ENCODE measurements at places on chromosomes 1 and 21.

- no peak for DNase-seq
Observed at GRCh38 chr21:41031701-41032220, 136.2 kb upstream of the BACE2 start.

DNA sequence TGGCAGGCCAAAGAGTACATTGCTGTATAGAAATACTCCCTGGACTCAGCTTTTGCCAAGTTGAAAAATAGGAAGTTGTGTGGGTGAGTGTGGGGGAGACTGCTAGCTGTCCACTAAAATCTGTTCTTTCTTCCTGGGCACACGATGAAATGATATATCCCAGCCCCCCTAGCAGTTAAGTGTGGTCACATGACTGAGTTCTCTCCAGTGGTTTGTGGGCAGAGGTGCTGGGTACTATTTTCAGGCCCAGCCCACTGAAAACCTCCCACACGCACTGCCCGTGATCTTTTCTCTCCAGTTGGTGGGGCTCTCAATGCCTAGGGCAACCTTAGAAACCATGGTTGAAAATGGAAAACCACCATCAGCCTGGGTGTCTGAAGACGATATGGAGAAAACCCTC, 119.7 kb upstream of the LMO4 start:
- no peak for DNase-seq

DNA sequence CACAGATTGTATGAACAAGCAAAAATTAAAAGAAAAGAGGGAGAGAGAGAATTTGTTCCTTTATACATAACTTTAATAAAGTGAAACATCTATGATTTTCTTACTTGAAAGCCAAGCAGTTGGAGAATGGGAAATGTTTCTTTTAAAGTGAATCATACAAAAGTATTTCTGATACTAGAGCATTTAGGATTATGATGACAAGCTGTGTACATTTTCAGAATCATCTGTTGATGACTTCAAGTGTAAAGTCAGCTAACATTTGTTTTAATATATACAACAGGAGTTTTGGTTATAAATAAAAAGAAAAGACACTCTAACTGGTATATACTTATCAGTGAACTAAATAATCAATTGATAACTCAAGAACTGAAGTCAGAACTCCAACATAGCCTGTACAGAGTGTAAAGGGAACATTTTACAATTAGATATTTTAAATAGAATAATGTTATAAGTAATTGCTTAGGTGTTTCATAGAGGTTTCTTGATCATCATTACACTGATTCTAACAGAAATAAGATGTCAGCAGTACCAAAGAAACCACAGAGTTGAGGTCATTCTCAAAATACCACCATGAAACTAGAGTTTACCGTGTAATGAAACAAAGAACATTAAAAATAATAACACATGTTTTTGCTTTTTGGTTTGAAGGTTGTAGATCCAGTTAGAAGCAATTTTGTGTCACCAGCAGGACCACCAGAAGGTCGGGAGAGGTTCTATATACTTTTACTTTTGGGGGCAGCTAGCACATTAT, 103.4 kb downstream of the COL24A1 start:
- DNase-seq: no peak

DNA sequence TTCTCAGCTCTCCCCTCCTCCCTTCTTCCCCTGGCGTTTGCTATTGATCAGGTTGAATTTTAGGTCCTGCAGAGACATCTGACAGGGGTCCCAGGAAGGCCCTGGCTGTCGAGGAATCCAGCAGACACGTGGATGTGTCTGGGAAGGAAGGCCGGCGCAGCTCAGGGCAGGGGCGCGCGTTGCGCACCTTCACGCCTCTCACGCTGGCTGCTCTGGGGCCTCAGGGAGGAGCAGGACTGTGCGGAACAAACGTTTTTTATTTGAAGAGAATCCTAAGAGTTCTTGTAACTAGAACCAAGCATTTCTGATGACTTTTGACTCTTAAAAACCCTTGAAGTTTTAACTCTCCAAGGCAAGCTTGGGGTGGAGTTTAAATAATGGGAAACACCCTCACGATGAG, 54.2 kb downstream of the SLC37A1 start:
- no peak for DNase-seq

DNA sequence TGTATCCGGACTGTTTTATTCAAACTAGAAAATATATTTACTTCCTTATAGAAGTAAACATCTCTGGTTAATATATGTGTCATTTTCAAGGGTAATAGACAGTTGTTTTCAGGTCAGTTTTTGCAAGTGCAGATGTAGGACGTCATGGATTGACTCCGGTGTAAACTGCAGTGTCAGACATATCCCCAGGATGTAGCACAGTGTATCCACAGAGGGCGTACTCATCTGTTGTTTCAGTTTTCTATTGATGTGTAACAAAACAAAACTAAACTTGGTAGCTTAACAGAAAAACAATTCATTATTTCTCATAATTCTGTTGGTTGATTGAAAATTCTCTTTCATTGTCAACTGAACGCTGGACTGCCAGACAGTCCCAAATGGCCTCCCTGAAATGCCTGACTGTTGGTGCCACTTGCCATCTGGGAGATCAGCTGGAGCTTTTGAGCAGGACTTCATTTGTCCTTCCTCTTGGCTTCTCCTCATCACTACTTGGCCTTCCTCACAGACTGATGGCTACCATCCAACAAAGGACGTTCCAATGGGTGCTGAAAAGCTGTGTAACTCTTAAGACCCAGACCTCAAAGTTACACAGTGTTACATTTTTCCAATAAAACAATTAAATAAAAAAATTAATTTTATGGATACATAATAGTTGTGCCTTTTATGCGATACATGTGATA, 181.6 kb downstream of the NCAM2 start:
- DNase-seq: no peak

- no peak for DNase-seq
Observed at GRCh38 chr1:55695552-55695951, 480.4 kb upstream of the USP24 start.

DNA sequence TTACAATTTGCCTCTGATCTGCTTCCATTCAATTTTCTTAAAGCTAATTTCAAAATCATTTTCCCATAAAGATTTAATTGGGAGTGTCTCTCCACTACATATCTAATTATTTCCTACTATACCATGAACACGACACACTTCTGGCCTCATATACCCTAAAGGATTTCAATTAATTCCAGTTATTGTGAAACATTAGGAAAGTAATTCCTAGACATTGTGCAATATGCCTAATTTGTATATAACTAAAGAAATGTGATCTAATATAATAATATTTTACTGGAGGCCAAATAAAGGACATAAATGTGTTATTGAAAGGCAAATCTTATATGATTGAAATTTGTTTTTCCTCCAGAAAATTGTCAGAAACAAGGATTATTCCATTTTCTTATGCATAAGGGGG, 727.2 kb upstream of the ADGRL2 start:
- DNase-seq: no peak

DNA sequence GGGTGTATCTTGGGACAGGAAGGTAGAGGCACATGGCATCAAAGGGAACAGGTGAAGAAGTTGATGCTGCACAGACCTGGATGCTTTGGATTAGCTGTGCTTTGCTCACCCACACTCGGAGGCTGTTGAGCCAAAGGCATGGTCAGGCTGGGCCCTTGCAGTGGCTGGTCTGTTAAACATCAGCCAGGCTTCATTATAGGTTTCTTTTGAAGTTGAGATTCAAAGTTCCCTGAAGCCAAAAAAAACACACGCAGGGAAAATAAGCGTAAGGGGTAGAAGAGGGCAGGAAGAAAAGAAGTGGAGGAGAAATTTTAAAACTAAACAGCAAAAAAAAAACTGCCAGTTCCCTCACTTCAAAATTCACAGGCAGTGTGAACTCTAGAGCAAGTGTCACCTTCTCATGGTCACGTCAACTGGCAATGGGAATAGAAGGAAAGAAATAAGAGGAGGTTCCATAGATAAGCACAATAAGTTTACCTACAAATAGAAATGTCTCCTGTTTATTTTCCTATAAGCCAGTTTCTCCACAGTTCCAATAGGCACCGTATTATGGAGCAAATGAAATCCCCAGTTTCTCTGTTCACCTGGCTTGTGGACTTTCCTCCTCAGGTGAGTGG, 139.5 kb downstream of the PAPPA2 start:
- DNase-seq: no peak

- no peak for DNase-seq
Observed at GRCh38 chr21:16156841-16157489, 427.2 kb downstream of the USP25 start.

- no peak for DNase-seq
Observed at GRCh38 chr21:15442743-15443469, 286.9 kb upstream of the USP25 start.

DNA sequence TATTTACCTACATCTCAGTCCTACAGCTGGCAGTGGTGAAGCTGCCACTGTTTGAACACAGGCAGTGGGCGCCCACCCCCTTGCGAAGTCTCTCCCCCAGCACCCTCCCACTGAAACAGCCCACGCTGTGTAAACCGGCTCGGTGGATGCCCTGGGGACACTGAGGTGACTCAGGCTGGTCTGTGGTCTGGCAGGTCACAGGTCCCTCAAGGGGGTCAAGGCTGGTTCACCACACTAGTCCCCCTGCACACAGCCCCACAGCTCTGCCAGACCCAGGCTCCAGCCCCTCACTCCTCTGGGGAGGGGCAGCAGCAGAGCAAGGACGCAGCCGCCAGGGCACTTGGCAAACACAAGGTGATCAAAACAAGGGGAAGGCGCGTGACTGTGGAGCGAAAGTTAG, 7.6 kb downstream of the CHD5 start:
- no peak for DNase-seq

GRCh38 chr1:79842811-79843210, 836.3 kb upstream of the ADGRL4 start:
- no peak for DNase-seq

- DNase-seq: no peak
Observed at GRCh38 chr1:36224537-36225282, 467 bp downstream of the THRAP3 start.

DNA sequence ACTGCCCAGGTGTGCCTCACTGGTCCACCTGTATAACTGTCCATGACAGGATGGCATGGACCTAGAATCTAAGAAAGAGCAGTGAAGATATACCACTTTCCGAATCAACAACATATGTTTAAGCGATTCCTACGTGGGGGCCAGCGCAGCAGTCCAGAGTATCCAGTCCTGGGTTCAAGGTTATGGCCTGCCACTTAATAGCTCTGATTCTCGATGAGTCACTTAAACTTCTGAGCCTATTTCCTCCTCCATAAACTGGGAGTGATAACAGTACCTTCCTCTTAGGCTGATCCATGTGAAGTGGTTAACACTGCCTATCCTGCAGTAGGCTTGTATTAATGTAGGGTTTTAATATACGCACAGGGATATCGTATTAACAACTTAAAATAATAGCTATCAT, 2.8 kb downstream of the STPG1 start:
- DNase-seq: no peak

DNA sequence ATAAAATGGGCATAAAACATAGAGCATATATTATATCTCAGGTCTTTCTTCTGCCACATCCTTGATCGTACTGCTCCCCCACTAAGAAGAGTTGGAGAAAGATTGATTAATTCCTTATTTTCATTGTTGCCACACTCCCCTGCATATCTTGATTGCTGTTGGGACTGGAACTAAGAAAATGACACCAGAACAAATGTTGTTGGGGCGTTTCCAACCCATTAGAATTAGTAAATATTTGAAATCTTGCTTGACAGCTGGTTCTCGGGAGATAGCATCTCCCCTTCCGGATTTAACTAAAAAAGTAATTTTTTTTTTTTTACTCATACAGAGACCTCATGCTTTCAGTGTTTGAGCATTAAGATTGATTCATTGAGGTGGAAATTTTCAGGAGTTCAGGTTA, 493.0 kb upstream of the PLXNA2 start:
- no peak for DNase-seq

- DNase-seq: no peak
Observed at GRCh38 chr1:179743679-179744400, 749 bp downstream of the FAM163A start.

DNA sequence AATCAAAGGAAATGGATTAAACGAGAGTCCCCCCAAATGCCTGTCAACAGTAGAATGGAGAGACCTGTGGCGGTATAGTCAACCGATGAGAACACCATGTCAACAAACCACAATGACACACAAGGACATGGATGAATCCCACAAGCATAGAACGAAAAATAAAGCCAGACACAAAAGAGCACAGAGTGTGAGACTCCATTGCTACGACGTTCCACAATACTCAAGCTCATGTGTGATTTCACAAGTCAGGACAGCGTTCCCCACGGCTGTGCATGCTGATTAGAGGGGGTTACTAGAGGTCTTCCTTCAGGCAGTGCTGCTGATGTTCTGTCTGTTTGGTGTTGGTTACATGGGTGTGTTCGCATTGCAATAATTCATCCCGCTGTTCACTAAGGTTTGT, 5.8 kb upstream of the PLA2G2D start:
- DNase-seq: no peak

- DNase-seq: no peak
Observed at GRCh38 chr1:50271337-50271736, 151.9 kb downstream of the DMRTA2 start.

GRCh38 chr1:9416918-9417500, 122.3 kb upstream of the SLC25A33 start:
- no peak for DNase-seq

- no peak for DNase-seq
Observed at GRCh38 chr1:31799895-31800673, 15.7 kb downstream of the SPOCD1 start.

- DNase-seq: no peak
Observed at GRCh38 chr1:30693366-30693765, 30.0 kb downstream of the MATN1 start.

DNA sequence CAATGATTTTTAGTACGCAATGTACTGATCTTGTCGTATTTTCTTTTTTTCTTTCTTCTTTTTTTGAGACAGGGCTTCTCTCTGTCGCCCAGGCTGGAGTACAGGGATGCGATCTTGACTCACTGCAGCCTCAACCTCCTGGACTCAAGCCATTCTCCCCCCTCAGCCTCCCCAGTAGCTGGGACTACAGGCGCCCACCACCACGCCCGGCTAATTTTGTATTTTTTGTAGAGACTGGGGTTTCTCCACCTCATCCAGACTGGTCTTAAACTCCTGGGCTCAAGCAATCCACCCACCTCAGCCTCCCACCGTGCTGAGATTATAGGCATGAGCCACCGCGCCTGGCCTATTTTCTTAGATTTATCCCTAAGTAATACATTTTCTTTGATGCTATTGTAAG, 43.9 kb upstream of the COL6A2 start:
- no peak for DNase-seq

GRCh38 chr1:83889707-83890106, 109.2 kb downstream of the TTLL7 start:
- no peak for DNase-seq

DNA sequence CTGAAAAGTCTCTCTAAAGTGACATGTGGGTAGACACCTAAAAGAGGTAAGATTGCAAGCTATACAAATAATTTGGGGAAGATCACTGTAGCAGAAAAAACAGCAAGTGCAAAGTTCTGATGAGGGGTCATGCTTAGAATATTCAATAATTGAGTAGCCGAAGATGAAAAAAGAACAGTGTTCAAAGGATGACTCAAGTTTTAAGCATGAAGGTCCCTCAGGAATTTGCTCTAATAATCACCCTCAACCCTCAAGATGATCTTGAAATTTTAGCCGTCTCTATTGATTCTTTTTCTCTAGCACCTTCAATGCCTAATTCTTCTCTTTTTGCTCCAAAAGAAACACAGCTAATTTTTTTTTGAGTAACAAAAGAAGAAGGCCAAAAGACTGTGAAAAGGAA, 190.6 kb upstream of the ZNHIT6 start:
- DNase-seq: no peak

Measured in activated T-helper 1 cell treated with anti-CD3 and anti-CD28 coated beads, Interleukin-2, amount 50 U/mL, for 16 hours (primary cell).